ENCODE measurements at places on chromosomes 16 and 17.

- DNase-seq, result no peak
Observed at GRCh38 chr17:2602597-2603017, 9.2 kb downstream of the PAFAH1B1 start.

- peak; percentile 64 for DNase-seq
Observed at GRCh38 chr16:67186550-67186950, 2.8 kb upstream of the MATCAP1 start.

DNA sequence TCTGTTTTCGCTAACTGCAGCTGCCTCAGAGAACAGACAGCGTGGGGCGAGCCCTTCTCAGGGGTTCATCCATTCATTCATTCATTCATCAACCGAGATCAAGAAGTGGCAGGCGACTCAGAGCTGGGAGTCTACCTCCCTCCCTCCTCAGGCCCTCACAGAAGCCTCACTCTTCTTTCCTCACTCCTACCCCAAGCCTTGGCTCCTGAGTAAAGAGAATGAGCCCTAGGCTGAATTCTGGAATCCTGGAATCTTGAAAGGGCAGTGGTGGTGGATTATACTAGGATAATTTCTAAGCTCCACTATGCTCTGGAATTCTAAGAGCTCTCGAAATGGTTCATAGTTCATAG is 2.3 kb upstream of the DLX3 start:
- no peak for DNase-seq

- DNase-seq, result no peak
Observed at GRCh38 chr17:76013377-76013932, 12.8 kb downstream of the CDK3 start.

- DNase-seq, result peak; percentile 98
Observed at GRCh38 chr17:78935419-78936323, 10.5 kb upstream of the TIMP2 start.

- no peak for DNase-seq
Observed at GRCh38 chr17:19497624-19498023, 36.0 kb upstream of the SLC47A1 start.

DNA sequence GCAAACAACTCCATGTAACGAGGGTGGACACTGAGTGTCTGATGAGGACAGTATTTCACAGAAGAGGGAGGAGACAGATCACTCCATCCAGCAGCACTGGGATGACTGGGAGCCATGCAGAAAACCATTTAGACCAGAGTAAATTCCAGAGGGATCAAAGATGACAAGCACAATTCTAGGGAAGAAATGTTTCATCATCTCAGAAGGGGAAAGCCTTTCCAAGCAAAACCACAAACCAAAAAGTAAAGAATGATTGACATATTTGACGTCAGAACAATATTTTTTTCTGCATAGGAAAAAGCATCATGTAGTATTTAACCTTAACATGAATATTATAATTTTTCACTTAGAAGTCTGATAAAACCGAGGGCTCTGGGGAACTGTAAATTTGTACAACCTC is 4.8 kb downstream of the DNASE1 start:
- DNase-seq, result no peak

- DNase-seq, result no peak
Observed at GRCh38 chr17:37466471-37466870, 23.2 kb upstream of the DUSP14 start.

GRCh38 chr17:81179220-81179619 is 13.2 kb upstream of the AATK start:
- no peak for DNase-seq

- DNase-seq, result peak; percentile 52
Observed at GRCh38 chr16:17359788-17360390, 110.9 kb downstream of the XYLT1 start.

DNA sequence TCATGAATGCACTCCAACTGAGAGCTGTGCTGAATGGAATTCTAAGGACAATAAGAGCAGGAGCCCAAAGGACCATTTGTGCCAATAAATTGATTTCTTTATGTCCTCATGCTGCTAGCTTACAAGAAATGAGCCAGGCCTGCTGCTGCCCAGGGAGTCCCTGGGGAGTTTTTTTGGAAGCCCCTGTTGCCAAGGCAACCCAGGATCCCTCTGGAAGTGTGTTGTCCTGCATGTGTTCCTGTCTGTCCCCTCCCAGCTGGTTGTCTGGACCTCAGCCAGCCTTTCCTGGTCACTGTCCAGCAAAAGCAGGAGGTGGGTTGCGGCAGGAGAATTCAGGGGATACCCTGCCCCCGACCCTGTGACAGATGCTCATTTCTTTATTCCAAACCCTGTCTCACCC is 51.0 kb upstream of the GPRC5B start:
- DNase-seq, result no peak

DNA sequence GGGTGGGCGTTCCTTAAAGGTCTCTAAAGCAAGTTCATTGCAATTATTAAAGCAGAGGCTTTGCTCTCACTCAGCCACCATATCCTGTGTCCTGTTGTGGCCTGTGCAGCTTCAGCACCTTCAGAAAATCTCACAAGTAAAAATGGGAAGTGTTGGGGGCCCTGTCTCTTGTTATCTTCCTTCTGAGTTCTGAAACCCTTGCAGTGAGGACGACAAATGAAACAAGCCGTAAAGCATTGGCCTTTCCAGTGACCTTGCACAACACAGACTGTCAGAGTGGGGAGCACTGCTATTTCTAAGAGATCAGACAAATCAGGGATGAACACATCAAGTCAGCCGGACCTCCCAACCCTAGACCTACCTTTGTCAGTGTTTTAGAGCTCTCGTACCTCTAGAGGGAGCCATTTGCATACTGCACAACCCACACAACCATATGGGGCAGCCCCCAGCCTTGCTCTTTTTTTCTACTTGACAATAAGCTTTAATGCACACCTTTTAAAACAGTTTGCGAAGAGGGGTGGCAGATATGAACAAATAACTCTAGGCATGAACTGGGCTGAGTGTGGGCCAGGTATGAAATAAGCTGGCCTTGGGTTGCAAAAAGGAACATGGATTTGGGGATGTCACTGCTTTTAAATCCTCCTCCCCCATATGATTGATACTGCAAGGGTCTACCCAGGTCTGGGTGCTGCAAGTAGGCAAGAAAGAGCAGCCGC is 89.8 kb downstream of the KATNIP start:
- peak; percentile 9 for DNase-seq

DNA sequence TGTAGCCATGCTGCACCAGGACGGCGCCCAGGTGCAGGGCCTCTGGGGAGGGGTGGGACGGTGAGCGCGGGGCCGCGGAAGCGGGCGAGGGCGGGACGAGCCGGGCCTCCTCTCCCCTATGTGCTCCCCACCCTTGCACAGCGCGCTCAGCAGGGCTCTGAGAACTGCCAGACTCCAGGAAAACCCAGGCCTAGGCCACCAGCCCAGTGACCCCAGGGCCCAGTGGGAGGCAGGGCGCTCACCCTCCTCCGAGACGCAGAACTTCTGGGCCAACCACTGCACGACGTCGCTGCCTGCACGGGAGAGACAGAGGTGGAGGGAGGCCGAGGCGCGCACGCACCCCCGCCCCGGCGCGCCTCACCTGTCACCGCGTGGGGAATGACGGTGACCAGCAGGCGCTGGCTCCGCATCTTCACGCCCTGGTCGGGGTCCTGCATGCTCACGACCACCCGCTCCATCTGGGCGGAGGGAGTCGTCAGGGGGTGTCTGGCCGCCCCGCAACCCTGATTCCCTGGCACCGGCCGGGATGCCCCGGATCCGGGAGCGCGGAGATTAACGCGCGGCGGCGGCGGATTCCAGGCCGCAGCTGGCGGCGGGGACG is 603 bp downstream of the RGS11 start:
- DNase-seq, result no peak

DNA sequence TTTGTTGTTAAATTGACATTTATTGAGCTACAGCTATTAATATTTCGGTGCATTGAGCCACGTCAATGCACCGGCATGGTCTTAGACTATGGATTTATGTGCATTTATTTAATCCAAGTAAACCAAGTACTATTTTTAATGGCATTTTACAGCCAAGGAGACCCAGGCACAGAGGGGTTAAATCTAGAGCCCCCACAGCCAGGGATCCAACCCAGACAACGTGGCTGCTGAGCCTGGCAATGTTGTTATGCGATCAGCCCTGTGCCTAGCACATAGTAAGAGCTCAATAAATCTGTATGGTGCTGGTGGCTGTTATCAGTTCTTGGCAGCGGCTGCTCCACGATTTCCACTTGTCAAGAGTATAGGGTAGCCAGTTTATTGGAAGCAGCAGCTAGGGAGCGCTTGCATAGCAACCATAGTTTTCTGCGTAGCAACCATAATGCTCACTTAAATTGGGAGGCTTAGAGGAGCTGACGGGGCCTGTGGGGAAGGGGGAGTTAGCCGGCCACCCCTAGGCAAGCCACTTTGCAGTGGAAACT is 541 bp upstream of the RBBP6 start:
- DNase-seq, result peak; percentile 74

- DNase-seq, result peak; percentile 59
Observed at GRCh38 chr17:55641676-55642081, 81.0 kb downstream of the TMEM100 start.

DNA sequence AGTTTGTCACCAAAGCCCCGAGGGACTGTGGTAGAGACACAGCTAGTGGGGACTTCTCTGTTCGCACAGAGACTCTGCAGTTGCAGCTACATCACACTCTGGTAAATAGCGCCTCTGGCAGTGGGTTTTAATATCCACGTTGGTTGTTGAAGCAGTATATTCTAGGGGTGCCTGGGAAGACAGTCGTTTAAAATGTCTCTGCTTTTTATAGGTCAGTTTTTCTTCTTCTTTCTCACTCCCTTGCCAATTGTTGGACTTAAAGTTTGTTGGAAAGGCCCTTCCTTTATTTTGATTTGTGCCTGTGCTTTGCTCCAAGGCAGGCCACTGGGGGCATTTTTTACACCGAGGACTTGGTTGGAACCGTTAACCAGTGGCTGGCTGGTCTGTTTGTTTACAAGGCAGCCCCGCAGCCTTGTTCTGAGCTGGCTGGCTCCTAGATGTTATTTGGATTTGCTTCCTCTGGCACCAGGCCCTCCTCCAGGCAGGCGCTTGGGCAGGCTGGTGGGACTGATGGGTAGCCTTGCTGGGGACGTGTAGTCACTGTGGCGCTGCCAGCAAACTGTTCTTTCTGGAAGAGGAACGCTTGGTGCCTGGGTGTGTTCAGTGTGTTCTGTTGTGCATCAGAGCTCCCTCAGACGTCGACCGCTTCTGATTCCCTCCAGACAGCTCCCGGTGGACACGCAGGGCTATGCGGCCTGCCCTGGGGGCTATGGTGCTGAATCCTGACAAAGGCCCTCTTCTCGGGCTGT is 218.2 kb upstream of the CHMP6 start:
- DNase-seq, result no peak

GRCh38 chr16:57591086-57591869 is 37.2 kb upstream of the ADGRG1 start:
- peak; percentile 77 for DNase-seq

GRCh38 chr16:30115238-30115637 is 1.9 kb upstream of the GDPD3 start:
- DNase-seq, result no peak

GRCh38 chr17:38569701-38570512 is 35.8 kb downstream of the SRCIN1 start:
- DNase-seq, result no peak

DNA sequence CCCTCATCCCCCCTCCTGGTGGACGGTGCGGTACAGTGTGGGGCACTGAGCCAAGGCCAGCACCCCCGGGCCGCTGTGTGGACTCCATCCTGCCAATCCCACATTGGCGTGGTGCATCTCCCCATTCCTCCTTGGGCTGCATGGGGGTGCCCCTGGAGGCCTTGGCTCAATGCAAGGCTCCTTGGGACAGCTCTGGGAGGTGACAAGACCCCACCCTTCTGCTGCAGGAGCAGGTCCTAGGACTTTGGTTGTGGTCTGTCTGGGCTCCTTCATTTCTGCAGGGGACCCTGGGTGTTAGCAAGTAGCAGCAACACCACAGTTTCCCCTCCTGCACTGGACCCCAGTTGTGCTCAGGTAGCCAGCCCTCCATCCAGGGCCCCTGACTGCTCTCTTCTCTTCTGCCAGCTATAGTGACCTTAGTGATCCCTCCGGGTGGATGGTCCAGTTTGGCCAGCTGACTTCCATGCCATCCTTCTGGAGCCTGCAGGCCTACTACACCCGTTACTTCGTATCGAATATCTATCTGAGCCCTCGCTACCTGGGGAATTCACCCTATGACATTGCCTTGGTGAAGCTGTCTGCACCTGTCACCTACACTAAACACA is 1.3 kb downstream of the PRSS21 start:
- DNase-seq, result no peak

DNA sequence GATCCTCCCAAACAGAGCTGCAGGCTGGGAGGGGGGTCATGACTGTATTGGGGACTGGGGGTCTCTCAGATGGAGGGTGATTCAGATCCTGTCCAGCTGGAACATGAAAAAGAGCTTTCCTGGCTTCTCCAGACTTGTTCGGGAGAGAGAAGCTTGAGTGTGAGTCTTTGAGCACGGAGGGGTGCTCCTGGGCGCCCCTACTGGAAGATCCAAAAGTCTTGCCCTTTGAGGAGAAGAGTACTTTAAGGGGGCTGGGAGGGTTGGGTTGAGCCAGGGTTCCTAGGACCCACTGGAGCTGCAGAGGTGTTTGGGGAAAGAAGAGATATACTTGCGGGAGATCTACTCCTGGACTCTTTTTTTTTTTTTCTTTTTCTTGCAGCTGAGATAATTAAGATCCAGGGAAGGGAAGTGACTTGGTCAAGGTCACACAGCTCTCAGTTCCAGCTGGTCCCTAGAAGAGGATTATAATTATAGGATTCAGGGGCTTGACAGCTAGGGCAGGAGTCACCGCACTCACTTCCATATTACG is 8.4 kb downstream of the RARA start:
- peak; percentile 72 for DNase-seq

DNA sequence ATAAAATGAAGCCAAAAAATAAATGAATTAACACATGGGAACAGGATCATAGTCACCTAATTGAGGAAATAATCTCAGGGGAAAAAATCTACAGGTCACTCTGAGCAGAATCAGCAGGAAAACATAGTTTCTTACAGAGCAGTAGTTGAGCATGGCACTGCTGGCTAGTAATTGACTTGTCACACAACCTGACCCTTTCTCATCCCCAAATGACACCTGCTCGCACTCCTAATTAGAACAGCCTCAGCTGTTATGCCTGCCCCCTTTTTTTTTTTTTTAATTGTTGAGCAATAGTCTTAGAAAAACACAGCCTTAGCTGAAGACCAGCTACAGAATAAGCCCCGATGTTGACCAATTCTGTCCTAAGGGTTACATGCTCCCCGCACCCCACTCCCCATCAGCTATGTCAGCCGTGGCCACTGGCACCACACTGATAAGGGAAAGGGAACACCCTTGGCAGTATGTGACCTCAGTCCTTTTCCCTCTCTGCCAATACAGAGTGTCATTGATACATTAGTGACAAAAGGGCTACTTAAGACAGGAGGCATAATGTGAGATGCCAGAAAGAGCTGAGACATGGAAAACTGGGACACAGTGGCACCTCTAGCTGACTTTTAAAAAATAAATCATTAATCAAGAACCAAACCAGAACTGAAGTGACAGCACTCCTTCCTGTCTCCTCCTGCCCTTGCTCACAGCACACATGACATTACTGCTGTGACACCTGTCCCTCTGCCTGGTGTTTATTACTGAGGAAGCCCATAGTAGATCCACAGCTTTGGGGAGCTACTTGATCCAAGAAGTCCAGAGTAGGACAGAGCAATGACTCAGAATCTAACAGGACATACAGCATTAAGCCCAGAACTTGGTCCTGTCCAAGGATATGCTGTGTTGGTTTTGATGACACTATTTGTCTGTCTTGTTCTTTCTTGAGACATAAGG is 41.7 kb downstream of the WDR59 start:
- DNase-seq, result no peak

GRCh38 chr17:79955691-79956440 is 79.8 kb downstream of the TBC1D16 start:
- DNase-seq, result no peak

All from HFFc6 (cell line).